ENCODE measurements at places on chromosomes 2 and 18.

GRCh38 chr2:180505203-180505602 lies 475.2 kb upstream of the UBE2E3 start:
- no peak for DNase-seq

GRCh38 chr2:71064110-71064611 lies 4.3 kb upstream of the NAGK start:
- no peak for DNase-seq

DNA sequence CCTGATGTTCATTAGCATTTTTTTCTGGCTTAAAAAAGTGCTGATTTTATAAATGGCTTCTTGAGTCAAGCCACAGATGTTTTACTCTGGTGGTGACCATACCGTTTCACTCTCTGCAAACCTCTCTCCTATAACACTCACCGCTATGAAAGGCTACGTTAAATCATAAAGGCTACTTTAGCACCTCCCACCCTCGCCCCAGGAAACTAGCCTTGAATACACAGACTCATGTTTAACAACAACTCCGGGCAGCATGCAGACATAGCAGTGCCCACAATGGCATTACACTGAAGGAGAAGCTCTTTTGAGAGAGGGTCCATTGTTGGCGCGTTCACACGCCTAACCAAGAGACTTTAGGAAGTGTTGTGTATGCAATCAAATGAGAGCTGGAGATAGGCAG lies 5.6 kb downstream of the MYT1L start:
- no peak for DNase-seq

DNA sequence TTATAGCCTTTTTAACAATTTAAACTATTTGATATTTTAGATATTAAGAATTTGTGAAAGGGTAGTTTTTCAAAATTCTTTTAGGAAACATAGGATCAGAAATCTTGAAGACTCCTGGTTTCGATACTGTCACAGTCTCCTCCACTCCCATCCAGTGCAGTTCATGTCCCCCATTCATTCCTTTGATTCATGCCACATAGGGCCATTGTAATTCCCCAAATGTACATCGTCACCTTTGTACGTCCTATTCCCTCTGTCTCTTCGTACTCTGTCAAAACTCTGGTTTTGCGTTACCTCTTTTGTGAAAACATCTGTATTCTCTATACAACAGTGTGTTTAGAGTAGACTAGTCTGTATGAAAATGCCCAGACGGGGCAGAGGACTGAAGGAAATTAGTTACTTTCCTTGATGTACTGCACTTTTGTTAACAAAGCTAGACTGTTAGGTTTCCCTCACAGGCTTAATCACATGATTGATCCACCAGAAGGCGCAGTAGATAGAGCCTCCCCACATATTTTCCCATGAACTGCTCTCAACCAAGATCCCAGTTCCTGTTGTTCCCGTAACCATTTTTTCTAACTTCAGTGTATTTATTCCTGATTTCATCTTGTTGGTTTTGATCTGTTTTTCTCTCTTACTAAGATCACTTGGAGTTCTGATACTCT lies 2.5 kb downstream of the MRPL35 start:
- DNase-seq, result no peak

DNA sequence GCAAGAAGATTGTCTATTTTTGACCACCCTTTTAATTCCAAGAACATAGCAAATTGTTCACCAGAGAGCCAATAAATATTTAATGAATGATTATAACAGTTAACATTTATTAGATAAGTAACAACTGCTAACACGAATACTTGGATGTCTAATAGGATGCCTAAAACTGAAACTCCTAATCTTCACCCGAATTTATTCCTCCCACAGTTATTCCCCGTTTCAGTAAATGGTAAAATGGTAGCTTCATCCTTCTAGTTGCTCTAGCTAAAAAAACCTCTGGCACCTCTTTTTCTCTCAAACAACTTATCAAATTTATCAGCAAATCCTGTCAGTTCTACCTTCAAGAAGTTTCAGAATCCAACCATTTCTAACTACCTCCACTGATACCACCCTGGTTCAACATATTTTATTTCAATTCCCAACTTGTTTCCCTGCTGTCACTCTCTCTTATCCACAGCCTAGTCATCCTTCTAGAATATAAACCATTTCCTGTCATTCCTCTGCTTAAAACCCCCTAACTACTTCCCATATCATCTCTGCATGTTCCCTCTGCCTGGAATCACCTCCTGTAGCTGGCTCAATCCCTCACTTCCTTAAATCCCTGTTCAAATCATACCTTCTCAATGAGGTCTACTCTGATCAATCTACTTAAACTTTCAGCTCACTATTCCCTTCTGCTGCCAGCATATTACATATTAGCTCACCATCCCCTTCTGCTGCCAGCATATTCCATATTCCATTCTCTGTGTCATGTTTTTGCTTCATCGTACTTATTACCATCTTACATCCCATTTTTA lies 93.8 kb downstream of the ROCK2 start:
- DNase-seq, result no peak

GRCh38 chr2:229622495-229623355 lies 91.6 kb downstream of the DNER start:
- DNase-seq, result no peak

DNA sequence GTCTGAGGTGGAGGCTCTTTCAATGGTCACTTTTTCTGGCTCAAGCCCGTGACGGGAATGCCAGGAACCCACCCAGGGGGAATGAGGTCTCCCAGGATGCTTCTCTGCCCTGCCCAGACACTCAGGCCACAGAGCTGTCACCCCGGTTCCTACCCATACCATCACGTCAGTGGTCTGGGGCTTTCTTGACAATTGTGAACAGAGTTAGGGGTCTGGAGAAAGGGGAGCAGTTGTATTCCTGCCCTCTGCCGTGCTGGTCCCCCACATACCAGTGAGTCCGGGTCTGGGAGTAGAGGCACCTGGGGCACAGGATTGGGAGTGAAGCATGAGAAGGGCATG lies 97.2 kb downstream of the B3GNT2 start:
- DNase-seq, result no peak

DNA sequence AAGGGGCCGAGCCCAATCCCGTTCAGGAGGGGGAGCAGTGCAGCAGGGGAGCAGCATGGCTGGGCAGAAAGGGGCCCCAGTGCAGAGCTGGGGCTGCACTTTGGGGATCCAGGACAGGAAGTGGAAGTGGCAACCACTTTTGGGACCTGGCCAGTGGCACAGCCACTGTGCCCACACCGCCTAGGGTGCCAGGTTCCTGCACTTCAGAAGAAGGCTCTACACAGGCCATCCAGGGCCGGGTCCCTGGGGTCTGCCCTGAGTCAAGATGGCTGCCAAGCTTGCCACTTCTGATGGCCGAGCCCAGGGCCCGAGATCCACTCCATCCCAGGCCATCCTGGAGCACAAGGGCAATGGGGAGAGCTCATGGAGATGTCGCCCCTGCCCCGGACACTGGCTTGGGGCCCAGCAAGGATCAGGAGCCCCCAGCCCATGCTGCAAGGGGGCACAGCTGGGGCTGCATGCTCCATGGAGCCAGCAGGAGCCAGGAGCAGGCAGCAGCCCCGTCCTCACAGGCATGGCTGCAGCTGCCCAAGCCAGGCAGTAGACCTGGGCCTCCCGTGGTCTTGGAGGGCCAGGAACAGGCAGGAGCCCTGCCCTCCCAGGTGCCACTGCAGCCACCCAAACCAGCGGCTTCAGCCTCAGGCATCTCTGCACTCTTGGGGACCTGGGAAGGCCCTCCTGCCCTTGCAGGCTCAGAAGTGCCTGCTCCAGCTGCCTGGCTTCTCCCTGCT lies 35.0 kb upstream of the ID2 start:
- no peak for DNase-seq

GRCh38 chr18:3993941-3994687 lies 461.0 kb downstream of the DLGAP1 start:
- no peak for DNase-seq

DNA sequence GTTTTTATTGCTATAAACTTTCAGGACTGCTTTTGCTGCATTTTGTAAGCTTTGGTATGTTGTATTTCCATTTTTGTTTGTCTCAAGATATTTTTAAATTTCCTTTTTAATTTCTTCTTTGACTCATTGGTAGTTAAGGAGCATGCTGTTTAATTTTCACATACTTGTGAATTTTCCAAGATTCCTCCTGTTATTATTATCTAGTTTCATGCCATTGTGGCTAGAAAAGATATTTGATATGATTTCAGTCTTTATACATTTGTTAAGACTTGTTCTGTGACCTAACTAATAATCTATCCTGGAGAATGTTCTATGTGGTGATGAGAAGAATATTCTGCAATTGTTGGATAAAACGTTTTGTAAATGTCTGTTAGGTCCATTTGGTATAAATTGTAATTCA lies 62.1 kb downstream of the NUP35 start:
- DNase-seq, result no peak

- DNase-seq, result no peak
Measured at GRCh38 chr18:55252053-55252675, 292.9 kb upstream of the CCDC68 start.

GRCh38 chr2:215052404-215052803 lies 86.0 kb downstream of the ABCA12 start:
- no peak for DNase-seq

GRCh38 chr18:27695052-27695451 lies 481.9 kb downstream of the CDH2 start:
- no peak for DNase-seq

GRCh38 chr2:33241581-33241980 lies 234.9 kb upstream of the RASGRP3 start:
- DNase-seq, result no peak

- DNase-seq, result no peak
Measured at GRCh38 chr2:229300790-229301189, 29.7 kb upstream of the PID1 start.

DNA sequence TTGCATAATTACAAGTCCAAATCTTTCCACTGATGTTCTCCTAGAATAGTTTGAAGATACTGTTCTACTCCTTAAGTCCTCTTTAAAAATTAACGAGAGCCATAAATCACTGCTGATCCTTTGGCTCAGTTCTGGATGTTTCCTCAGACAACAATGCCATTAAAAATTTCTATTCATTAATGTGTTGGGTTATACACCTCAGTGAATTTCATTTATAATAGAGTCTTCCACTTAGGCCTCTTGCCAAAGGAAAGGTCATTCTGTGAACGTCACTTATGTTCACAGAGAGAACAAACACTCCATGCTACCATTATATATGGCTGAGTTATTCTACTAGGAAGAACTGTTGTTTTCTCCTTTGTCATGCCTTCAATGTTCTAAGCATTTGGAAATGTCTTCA lies 1472.3 kb upstream of the CELF4 start:
- no peak for DNase-seq

- DNase-seq, result no peak
Measured at GRCh38 chr2:44548221-44549098, 186.7 kb downstream of the CAMKMT start.

- DNase-seq, result no peak
Measured at GRCh38 chr18:79258447-79258846, 137.3 kb upstream of the NFATC1 start.

GRCh38 chr18:45320724-45321123 lies 294.6 kb upstream of the SLC14A2 start:
- no peak for DNase-seq
